ENCODE measurements at places on chromosomes 6 and 20. TPM values are rescaled to one million over a fixed set of nuclear protein-coding genes. Genes with fewer than 3 reads are reported as not detected.

DNA sequence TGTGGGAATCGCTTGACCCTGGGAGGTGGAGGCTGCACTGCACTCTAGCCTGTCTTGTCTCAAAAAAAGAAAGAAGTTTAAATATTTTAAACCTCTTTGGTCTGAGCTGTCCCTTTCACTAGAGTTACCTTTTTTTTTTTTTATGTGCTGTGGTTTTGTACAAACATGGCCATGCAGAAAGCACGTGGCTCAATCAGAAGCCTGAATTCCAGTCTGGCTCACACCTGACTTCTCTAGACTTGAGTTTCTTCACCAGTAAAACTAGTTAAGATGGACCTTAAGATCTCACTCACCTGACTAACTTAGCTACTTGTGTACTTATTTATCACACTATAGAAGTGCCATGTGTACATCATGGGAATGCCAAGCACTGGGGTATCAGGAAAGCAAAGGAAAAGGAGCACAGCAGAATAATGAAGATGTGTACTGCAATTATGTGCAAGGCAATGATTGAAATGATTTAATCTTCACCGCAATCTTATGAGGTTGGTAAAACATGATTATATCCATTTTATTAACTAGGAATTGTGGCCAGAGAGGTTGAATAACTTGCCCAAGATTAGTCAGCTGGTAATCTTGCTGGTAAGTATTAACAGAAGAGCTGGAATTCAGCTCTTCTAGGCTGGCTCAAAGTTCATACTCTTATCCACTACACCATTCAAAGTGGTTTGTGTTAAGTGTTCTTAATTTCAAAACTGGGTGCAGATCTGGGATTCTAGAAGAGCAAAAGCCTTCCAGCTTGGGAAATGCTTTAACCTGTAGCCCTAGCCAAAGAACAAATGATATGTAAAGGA lies 10.7 kb downstream of the HMGN3 start:
- no peaks in the 10 kb centered on the region for H3K4me1 ChIP-seq
- no peak overlapping the region for H3K4me3 ChIP-seq
- no peak overlapping the region for H3K27ac ChIP-seq

Gene TDRD6
- 1.8 TPM for total RNA-seq

Gene SPATS1
- total RNA-seq: 3.3 TPM

- no peak overlapping the region for H3K27ac ChIP-seq
- peaks cover 3% of the 10 kb centered on the region for H3K4me1 ChIP-seq
- no peak overlapping the region for H3K4me3 ChIP-seq
- no peaks in the 10 kb centered on the region for H3K27me3 ChIP-seq
These were observed 113.3 kb downstream of the SASH1 start for GRCh38 chr6:148455674-148456558.

- no peak overlapping the region for H3K27ac ChIP-seq
These were observed 2.6 kb downstream of the COL19A1 start for GRCh38 chr6:69868961-69869360.

DNA sequence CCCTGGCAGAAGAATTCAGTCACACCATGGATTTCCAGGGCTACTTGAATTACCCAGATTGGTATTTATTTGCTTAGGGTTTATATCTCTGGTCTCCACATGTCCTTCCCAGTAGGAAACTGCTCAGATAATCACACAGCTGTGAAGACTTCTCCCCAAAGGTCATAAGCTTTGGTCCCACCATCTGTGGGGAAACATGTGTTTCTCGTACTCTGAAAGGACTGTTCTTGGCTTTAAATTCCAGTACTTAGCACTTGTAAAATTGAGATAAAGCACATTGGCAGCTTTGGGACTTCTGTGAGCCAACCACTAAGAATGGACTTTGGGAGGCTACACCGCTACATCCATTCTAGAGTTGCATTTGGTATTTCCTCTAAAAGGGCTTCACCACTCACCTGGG lies 205.3 kb upstream of the FOXA2 start:
- no peak overlapping the region for H3K27ac ChIP-seq
- no peak overlapping the region for H3K4me3 ChIP-seq
- no peak for DNase-seq

Gene GDAP1L1
- total RNA-seq: not detected

DNA sequence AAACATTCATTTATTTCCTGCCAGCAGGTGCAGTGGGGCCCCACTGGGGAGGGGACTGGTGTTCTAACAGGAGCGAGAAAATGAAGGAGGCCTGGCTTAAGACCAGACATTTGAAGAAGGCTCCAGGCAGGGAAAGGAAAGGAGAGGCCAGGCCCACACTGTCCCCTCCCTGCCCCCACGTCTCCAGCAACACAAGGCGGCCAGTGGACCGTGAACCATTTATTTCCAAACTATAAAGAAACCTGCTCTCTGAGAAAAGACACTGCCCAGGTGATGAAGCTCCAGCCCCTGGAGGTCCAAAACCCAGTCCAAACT lies 41.4 kb upstream of the CDH22 start:
- DNase-seq: no peak
- H3K27ac ChIP-seq: no peak overlapping the region
- no peak overlapping the region for H3K4me3 ChIP-seq
- no peaks in the 10 kb centered on the region for H3K27me3 ChIP-seq

GRCh38 chr20:50070361-50070760 lies 42.6 kb downstream of the UBE2V1 start:
- H3K27ac ChIP-seq: no peak overlapping the region
- H3K36me3 ChIP-seq: no peaks in the 10 kb centered on the region
- H3K27me3 ChIP-seq: no peaks in the 10 kb centered on the region
- no peak for DNase-seq
- no peak overlapping the region for H3K4me3 ChIP-seq
- no peaks in the 10 kb centered on the region for H3K4me1 ChIP-seq

Measured in lung (tissue), 17 donors.